Hippocampal formation (tissue), 2 donors: ENCODE measurements at places on chromosomes 3 and 15.

GRCh38 chr3:109234300-109234699, 82.0 kb downstream of the DPPA2 start:
- DNase-seq: no peak

DNA sequence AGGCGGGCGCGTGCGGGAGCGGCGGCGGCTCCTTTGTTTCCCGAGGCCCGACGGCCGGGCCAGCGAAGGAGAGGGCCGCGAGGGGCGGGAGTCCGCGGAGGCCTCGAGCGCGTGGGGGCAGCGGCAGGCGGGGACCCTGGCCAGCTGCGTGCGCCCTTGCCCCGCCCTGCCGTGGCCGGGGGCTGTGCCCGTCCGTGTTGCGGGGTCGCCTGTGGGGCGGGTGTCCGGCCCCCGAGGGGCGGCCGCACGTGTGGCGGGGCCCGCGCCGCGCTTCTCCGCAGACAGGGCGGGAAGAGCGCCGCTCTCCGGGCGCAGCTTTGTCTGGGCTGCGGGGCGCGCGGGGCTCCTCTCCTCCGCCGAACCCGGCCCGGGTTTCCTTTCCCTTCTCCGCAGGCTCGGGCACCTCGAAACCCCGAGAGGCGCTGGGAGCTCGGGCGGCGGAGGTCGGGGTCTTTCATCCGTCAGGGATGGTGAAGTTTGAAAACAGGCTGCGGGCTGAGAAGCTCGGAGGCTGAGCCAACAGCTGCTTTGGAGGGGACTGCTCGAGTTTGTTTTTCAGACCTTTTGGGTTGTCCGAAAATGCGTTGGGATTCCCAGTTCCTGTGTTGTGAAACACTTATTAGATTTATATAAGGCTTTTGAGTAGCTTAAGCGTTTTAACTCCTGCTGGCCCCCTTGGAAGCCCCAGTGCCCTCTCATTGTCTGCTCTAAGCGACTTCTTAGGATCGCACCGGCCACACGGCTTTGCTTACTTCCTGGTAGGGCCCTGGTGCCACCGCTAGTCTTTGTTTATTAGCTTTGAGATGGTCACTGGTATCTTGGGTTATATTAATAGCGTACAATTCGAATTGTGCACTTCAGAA, 817 bp downstream of the USP3 start:
- peak; percentile 64 for DNase-seq

DNA sequence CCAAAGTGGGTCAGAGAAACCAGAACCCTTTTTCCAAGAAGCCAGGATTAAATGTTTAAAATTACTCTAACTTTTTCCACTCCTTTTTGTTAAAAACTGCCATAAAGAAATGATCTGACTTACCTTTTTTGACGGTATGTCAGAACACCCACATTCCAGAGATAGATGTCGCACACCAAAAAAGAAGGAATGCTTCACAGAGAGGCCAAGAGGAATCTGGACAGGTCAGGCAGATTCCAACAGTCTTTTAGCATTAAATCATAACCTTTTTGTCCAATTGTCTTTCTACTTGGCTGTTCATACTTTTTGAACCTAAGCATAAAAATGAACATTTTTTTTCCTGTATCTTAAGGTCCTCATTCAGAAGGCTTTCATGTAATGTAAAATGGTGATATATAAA, 846.9 kb downstream of the NSUN3 start:
- no peak for DNase-seq

DNA sequence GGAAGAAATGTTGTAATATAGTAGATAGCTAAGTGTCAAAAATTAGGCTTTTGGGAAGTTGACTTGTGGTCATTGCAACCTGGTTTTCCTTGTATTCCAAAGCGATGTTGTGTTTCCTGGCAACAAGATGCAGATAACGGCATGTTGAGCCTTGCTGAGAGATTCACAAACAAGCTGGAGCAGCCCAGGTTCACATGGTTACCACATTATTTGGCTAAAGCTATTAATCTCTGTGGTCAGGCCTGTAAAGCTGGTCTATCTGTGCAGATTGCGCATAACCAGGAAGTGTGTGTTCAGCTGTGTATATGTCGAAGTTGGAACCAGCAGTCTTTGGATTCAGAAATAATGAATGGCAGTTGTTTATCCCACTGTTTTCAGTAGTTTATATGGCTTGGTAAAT, 6.6 kb downstream of the TIPARP start:
- DNase-seq: no peak

DNA sequence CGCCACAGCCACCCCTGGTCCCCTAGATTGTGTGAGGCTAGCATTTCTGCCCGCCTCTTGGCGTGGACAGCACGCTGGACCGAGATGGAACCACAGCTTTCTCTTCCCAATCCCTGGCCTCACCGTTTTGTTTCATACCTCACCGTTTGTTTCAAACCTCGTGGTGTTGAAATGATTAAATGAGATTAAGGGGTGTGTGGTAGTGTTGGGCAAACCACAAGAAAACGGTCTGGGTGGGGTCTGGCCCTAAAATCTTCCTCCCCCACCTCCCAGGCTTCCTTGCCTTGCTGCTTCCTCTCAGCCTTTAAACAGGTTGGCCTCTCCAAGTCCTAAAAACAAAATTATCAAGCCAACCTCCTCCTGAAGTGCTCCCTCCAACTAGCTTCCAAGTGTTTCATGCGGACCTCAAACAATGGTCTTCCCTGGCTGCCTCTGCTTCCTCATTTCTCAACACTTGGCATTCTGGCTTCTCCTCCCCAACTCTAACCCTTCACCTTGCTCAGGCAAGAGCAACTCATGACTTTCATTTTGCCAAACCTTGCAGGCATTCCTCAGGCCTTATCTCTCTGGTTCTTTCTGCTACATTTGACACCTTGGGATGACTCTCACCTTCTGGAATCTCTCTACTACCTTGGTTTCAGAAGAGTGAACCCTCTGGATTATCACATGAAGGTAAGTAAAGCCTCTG, 1.4 kb upstream of the ATP13A3 start:
- DNase-seq: no peak

DNA sequence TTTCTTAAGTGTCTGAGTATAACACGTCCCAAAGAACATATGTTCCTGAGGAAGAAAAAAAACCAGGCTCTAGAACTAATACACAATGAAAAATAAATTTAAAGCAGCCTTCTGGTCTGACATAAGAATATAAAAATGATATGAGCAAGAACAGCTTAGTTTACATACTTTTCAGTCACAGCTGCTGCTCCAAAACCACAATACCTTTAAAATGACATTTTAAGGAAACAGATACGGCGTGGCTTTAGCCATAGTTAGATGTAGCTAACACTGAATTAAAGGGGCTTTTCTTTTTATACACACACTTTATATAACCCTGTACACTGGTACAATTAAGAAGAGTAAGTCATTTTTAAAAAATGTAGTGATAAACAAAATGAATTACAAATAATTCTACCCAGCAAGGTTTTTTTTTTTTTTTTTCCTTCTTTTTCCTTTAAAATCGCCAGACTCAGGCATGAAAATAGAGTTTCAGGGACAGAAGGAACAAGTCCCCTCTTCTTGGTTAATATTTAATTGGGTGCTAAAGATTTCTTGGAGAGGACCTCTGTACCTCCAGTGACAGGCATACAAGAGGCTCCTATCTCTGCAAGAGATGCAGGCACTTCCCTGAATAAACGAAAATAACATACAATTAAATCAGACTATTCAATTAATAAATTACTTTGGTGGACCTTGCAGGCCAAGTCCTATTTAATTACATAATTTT, 265.6 kb downstream of the FOXP1 start:
- DNase-seq: no peak

DNA sequence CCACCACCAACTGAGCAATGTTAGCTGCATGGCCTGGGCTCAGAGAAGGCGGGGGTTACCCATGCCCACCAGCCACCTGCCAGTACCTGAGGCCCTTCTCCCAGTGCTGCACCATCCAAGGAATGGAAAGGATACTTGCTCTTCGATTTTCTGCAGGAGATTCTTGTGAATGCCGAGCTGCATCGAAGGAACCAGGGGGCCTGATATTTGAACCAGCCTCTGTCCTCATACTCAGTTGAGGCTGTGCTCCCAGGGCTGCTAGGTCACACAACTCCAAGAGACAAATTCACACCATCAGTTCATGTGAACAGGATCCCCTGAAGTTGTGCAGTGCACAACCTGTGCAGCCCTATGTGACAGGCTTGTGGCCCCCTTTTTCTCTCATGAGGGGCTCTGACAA, 18.0 kb downstream of the PLA2G4F start:
- DNase-seq: no peak

GRCh38 chr15:37446921-37447320, 346.6 kb upstream of the MEIS2 start:
- no peak for DNase-seq

DNA sequence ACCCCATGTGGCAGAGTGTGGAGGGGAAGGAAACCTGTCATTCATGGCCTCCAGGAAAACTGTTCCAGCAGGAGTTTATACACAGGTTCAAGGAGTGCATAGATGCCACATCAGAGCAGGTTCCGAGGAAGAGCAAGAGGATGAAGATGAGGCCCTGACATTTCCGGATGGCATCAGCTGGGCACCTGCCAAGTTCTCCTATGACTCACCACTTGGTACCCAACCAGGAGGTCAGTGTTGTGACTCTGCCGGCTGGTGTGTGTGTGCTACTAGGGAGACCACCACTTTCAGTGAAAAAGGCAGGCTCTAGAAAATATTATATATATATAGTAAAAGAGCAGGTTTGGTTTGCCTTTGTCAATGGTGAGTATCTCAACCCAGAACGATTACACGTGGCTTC, 69.3 kb downstream of the NTRK3 start:
- DNase-seq: no peak

DNA sequence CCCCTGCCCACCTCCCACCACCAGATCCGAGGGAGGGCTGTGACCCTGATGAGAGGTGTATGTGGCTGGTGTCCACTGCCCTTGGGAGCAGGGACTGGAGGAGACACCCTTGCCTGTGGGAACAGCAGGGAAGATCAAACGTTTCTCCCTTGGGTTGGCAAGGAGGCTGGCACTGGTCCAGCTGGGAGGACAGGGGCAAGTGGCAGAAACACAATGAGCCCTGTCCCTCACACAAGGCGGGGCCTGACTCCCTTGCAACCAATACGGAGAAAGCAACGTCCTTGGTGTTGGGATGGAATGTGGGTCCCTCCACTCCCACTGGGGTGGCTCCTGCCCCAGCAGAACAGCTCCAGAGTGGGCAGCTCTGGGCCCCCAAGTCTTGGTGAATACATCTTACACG, 5.2 kb downstream of the HYAL2 start:
- DNase-seq: no peak

DNA sequence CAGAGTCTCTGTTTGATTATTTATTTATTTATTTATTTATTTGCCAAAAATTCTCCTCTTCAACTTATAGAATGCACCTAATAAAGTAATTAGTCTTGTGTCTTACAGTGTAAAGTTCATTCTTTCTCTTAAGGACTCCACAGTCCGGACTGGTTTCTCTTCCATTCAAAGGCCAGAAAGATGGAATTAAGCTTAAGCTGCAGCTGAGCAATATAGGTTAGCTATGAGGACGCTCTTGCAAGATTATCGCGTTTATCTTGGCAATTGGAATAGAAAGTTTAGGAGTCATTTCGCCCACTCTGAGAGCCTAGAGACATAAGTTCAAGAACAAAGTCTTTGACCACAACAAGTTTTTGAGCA, 15.0 kb downstream of the TAGLN3 start:
- DNase-seq: no peak

- DNase-seq: no peak
These were observed 4.8 kb downstream of the GCNT3 start for GRCh38 chr15:59616379-59616778.

GRCh38 chr3:90055666-90056065, 948.2 kb downstream of the EPHA3 start:
- no peak for DNase-seq

DNA sequence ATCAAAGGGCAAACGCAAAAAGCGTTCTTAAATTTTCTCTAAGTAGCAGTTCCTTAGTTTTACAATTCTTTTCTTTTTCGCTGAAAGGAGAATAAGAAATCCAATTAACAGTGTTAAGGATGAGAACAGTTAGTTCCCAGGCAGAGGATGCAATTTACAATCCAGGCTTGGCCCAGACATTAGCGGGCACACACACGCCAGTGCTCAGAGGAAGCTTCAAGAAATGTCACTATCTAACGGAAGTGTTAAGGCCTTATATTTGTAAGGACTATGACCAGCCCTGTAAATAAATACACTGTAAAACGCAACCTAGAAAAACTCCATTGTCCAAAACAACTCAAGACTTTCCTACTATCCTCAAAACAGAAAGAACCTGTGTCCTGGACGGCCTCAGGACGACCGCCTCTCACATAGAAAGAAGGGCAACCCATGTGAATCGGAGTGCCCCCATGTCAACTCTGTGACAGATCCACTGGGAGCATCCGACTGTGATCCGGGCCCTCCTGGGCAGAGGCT, 1.3 kb downstream of the ACAP2 start:
- no peak for DNase-seq

GRCh38 chr3:112167758-112168157, 34.7 kb upstream of the GCSAM start:
- no peak for DNase-seq

- no peak for DNase-seq
These were observed 5.5 kb upstream of the NR2F2 start for GRCh38 chr15:96324940-96325540.

- DNase-seq: no peak
These were observed 328.6 kb upstream of the RGMA start for GRCh38 chr15:93417631-93418030.

GRCh38 chr15:25960273-25960672, 97.1 kb upstream of the ATP10A start:
- DNase-seq: no peak

- no peak for DNase-seq
These were observed 2.8 kb upstream of the NRROS start for GRCh38 chr3:196636369-196637349.

DNA sequence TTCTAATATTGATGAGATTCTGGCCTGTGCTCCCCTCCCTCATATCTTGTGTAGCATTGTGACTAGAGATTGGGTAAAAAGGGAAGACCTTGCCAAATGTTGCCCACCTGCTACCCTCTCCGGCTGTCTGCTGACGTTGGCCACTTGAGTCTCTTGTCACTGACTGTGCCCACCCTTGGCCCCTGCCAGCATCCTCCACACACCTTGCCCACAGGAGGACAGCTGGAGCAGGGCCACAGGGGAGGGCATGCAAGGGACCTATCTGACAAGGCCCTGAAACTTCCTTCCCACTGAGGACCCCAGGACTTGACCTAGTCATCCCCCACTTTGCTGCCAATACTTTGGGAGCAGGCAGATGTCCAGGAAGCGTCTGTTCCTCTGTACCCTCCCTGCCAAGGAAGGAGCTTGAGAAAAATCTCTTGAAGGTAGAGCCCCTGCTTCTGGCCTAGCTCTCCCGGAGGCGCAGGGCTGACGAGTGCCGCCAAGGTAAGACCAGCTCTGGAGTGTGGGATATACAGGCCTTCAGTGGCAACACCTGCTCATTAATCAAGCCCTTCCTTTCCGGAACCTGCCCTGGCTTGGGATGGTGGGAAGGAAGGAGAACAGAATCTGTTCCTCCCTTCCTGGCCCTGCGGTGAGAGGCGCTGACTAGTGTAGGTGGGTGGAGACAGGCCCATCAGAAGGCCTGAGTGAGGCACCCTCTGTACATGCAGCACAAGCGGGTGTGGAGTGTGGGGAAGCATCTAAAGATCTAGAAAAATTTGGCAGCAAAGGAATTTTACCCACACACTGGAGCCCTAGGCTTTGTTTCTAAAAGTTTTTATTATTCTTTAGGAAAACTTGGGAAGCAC, 4.9 kb upstream of the PAK6 start:
- no peak for DNase-seq

- DNase-seq: no peak
These were observed 45.8 kb downstream of the PARP15 start for GRCh38 chr3:122623031-122623829.
